ENCODE measurements at places on chromosomes 6 and 20.
A peak's percentile ranks its signal among the peaks of the same experiment; 100 is the strongest.

GRCh38 chr20:57767441-57767840, 57.6 kb upstream of the PMEPA1 start:
- DNase-seq = no peak

DNA sequence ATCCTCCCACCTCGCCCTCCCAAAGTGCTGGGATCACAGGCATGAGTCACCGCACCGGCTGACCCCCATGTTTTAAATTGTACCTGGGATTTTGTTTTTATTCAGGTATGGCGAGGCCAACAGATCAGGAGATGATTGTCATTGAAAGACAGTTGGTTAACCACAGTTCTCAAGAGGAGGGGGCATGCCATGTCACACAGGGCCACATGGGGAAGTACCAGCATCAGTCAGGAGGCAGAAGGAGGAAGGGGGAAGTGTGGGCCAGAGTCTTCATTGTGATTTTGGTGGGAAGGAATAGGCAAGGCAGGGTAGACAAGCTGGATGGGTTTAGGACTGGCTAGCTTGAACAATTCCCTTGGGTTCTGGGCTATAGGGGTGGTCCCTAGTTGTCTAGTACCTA, 9.9 kb upstream of the MMP9 start:
- peak; percentile 28 for DNase-seq

DNA sequence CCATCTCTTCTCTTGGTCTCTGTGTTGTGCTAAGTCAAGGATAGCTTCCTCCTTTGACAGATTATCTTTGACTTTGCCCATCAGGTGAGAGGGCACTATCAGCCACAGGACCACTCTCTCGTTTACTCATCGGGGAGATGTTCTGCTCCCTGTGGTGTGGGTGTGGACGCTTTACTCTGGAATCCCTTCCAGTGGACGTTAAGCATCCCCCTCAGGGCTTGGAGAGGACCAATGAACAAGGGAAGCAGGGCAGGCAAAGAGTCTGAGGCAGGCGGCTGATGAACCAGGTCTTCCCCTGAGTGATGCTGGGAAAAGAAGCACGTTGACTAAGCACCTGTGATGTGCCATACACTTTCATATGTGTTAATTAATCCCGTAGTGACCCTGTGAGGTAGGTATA, 21.0 kb upstream of the RNF24 start:
- DNase-seq = no peak

- no peak for DNase-seq
Observed at GRCh38 chr6:16635810-16636602, 125.3 kb downstream of the ATXN1 start.

GRCh38 chr6:43368259-43369160, 937 bp downstream of the ZNF318 start:
- no peak for DNase-seq
